Neural crest cell (in vitro differentiated cells): ENCODE measurements at places on chromosomes 6 and 20. TPM values are rescaled to one million over a fixed set of nuclear protein-coding genes. Genes with fewer than 3 reads are reported as not detected.
A peak's percentile ranks its signal among the peaks of the same experiment; 100 is the strongest.

The C6orf58 gene
- 0.82 TPM in 1 of 2 replicates, not detected in the other for total RNA-seq

The BPIFA1 gene
- not detected in 2 replicates for total RNA-seq

The LINC00237 gene
- total RNA-seq: not detected in 2 replicates

The VSTM2L gene
- total RNA-seq: 7.3 and 9.3 TPM in 2 replicates

The GNMT gene
- total RNA-seq: 1.5 and 1.8 TPM in 2 replicates

The ETV7 gene
- not detected in 2 replicates for total RNA-seq

GRCh38 chr20:45016089-45016671 lies 49.9 kb downstream of the STK4 start:
- peaks cover 7% of the 10 kb centered on the region for H3K4me1 ChIP-seq
- DNase-seq: no peak
- H3K27me3 ChIP-seq: no peaks in the 10 kb centered on the region

DNA sequence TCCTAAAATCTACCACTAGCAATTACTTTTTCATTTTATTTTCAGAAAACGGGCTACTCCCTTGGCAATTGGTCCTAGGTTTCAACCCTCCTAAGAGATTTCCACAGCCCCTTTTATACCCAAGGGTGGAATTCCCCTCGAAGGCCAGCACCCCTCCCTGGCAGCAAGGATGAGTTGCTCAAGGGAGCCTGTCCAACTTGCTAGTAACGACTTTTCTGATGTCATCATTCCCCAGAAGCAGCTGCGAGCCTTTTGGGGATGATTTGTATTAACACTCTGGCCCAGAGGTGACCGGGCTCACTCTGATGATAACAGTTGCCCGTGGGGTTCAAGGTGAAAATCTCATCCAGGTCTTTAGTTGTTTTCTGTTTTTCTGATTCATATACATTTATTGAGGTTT lies 30.7 kb upstream of the NAA20 start:
- H3K4me3 ChIP-seq: no peak overlapping the region
- H3K27ac ChIP-seq: no peak overlapping the region
- no peaks in the 10 kb centered on the region for H3K27me3 ChIP-seq
- no peak for DNase-seq
- H3K4me1 ChIP-seq: peaks cover 20% of the 10 kb centered on the region

GRCh38 chr6:6724539-6725467 lies 136.3 kb downstream of the LY86 start:
- peak overlapping the region; percentile 24 for H3K4me3 ChIP-seq
- peak; percentile 70 for DNase-seq
- no peaks in the 10 kb centered on the region for H3K36me3 ChIP-seq
- H3K4me1 ChIP-seq: peaks cover 32% of the 10 kb centered on the region
- H3K27me3 ChIP-seq: peaks cover 2% of the 10 kb centered on the region

- H3K36me3 ChIP-seq: no peaks in the 10 kb centered on the region
- no peaks in the 10 kb centered on the region for H3K27me3 ChIP-seq
- no peak for DNase-seq
- no peak overlapping the region for H3K27ac ChIP-seq
Observed at GRCh38 chr6:71033171-71033570, 76.3 kb upstream of the B3GAT2 start.

DNA sequence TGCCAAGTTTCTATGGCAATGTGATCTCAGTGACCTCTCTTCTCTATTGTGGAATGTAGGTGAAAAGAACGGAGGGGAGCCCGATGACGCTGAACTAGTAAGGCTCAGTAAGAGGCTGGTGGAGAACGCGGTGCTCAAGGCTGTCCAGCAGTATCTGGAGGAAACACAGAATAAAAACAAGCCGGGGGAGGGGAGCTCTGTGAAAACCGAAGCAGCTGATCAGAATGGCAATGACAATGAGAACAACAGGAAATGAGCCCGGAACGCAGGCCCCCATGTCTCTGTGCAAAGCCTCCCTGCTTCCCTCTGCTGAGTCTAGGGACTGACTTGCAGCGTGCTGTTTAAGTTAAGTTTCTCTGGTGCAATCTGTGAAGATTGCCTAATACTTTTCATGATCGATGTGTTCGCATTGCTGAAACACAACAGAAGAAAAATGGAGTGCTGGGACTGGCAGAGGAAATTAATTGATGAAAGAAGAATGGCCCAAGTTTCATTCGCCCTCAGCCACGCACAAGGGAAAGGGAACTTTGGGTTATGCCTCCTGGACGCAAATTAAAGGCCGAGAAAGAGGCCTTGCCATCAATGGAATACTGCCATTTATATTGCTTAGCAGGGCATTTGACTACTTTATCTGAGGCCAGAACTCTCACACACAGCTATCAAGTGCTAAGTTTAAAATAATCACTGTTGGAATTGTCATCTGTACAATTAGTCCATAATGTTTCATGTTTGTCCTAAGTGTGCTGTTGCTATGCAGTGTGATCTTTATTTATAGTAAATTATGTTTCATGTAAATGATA lies 146.4 kb downstream of the AKAP7 start:
- peak overlapping the region; percentile 95 for H3K27ac ChIP-seq
- no peaks in the 10 kb centered on the region for H3K27me3 ChIP-seq

DNA sequence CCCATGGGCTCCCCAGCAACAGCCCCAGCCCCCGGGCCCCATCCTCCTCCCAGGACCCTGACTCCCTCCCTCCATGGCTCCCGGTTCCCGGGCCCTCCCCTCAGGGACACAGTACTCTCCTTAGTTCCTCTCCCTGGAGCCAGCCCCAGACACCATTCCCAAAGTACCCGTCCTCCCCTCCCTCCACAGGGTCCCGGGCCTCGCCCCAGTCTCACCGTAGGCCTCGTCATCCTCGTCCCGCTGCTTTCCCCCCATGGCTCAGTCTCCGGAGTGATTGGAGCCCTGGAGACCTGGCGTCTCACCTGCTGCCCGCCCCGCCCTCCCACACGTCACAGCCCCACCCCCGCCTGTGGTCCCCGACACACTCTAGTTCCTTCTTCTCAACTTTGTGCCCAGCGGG lies at the start of gene SLC44A4:
SLC44A4 (minus strand) TSS at position 272 of the 400 bp plus-strand sequence; CDS start at position 255, 17 bp downstream.
- peaks cover 8% of the 10 kb centered on the region for H3K36me3 ChIP-seq
- no peak for DNase-seq
- no peaks in the 10 kb centered on the region for H3K4me1 ChIP-seq
- H3K4me3 ChIP-seq: peak within 1 kb of the TSS; percentile 41
- peak within 1 kb of the TSS; percentile 27 for H3K27ac ChIP-seq

GRCh38 chr6:169083508-169083874 lies 170.2 kb downstream of the THBS2 start:
- no peak for DNase-seq
- H3K4me1 ChIP-seq: no peaks in the 10 kb centered on the region
- H3K27me3 ChIP-seq: no peaks in the 10 kb centered on the region

GRCh38 chr20:57555457-57556184 lies 5.3 kb upstream of the PCK1 start:
- peaks cover 35% of the 10 kb centered on the region for H3K27me3 ChIP-seq
- no peak for DNase-seq
- no peak overlapping the region for H3K4me3 ChIP-seq
- H3K36me3 ChIP-seq: no peaks in the 10 kb centered on the region

- no peaks in the 10 kb centered on the region for H3K27me3 ChIP-seq
- DNase-seq: no peak
- H3K4me3 ChIP-seq: no peak overlapping the region
- no peaks in the 10 kb centered on the region for H3K36me3 ChIP-seq
- H3K4me1 ChIP-seq: peaks cover 48% of the 10 kb centered on the region
- H3K27ac ChIP-seq: no peak overlapping the region
Observed at GRCh38 chr6:156984178-156984738, 207.1 kb downstream of the ARID1B start.

DNA sequence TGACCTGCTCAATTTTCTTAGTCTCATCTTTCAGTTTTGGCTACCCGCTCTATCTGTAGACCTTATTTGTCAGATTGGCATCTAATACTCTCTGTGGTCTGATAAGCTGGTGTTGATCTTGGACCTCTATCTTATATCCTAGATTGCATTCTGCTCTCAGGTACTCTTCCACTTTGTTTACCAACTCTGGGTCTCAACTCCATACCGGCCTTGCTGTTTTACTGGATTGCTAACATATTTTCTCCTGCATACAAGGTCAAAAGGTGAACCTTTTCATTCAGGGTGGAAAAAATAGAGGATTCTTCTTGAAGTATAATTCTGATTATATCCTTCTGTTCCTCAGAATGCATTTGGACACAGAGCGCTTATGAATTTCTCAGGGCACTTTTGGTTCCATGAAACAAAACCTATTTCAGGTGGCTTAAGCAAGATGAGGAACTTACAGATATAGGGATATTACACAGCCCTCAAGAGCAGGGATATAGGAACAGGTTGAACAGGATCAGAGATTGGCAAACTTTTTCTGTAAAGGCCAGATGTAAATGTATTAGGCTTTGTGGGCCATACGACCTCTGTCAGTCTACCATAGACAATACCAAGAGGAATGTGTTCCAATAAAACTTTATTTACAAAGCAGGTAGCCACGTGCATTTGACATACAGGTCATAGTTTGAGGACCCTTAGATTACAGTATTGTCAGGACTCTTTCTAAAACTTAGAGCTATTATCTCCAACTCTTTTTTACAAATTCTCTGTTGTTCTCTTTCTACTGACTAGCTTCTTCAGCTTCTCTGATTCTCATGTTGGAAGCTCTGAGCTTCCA lies 2.5 kb upstream of the SH3BGRL2 start:
- peaks cover 18% of the 10 kb centered on the region for H3K27me3 ChIP-seq
- H3K4me1 ChIP-seq: peaks cover 13% of the 10 kb centered on the region
- no peak overlapping the region for H3K4me3 ChIP-seq
- DNase-seq: no peak

DNA sequence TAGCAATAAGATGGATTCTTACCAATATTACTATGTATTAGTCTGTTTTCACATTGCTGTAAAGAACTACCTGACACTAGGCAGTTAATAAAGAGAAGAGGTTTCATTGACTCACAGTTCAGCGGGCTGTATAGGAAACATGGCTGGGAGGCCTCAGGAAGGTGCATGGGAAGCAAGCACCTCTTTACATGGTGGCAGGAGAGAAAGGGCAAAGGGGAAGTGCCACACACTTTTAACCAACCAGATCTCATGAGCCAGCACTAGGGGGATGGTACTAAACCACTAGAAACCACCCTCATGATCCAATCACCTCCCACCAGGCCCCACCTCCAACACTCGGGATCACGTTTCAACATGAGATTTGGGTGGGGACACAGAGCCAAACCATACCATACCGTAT lies 40.7 kb upstream of the CCDC167 start:
- H3K27me3 ChIP-seq: peaks cover 45% of the 10 kb centered on the region
- no peaks in the 10 kb centered on the region for H3K36me3 ChIP-seq
- H3K4me1 ChIP-seq: peaks cover 6% of the 10 kb centered on the region
- DNase-seq: no peak
- no peak overlapping the region for H3K4me3 ChIP-seq

DNA sequence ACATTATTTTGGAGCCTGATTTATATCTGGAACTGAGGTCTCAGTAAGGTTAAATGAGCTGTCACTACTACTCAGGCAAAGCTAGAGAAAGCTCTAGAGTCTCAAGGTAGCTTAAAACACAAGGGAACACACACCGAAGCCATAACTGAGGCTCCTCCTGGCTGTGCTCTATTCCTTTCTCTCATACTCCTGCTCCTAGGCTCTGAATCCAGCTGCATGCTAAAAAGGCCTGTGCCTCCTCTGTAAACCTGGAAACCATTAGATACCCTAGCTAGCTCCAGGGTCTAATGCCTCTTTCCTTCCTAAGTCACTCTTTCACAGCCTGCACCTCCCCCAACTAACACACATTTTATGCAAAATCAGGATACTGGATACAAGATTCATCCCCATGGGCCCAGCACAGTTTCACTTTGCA lies 17.1 kb downstream of the RIPOR2 start:
- peaks cover 3% of the 10 kb centered on the region for H3K27me3 ChIP-seq
- H3K4me1 ChIP-seq: peaks cover 22% of the 10 kb centered on the region
- H3K36me3 ChIP-seq: no peaks in the 10 kb centered on the region
- no peak for DNase-seq
- peak overlapping the region; percentile 31 for H3K27ac ChIP-seq
- no peak overlapping the region for H3K4me3 ChIP-seq

DNA sequence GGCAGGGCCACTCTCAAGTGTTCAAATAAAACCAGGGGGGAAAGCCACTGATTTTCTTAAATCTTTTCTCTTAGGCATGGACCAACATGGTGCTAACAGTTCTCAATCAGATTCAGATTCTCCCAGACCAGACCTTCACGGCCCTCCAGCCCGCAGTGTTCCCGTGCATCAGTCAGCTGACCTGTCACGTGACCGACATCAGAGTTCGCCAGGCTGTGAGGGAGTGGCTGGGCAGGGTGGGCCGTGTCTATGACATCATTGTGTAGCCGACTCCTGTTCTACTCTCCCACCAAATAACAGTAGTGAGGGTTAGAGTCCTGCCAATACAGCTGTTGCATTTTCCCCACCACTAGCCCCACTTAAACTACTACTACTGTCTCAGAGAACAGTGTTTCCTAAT lies 41.5 kb upstream of the SMIM28 start:
- no peak overlapping the region for H3K4me3 ChIP-seq
- H3K27ac ChIP-seq: no peak overlapping the region
- no peaks in the 10 kb centered on the region for H3K27me3 ChIP-seq

GRCh38 chr6:96542702-96543101 lies 20.2 kb upstream of the FHL5 start:
- no peaks in the 10 kb centered on the region for H3K27me3 ChIP-seq
- peaks cover 4% of the 10 kb centered on the region for H3K4me1 ChIP-seq
- peaks cover 26% of the 10 kb centered on the region for H3K36me3 ChIP-seq
- no peak overlapping the region for H3K27ac ChIP-seq

DNA sequence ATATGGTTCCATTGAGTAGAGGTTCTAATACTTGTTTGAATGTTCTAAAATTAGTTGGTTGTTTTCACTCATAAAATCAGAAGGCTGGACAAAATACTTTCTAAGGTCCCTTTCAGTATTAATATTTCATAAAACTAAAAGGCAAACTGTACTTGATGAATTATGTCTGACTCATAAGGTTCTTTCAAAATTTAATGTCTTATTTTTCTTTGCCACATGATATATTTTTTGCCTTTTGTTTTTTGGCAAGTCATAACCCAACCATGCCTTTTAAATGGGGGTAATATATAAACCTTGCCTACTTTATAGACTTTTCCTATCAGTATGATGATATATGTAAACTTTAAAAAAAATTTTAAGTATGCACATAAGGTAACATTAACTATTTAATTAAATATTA lies 244.7 kb downstream of the PTPRK start:
- no peaks in the 10 kb centered on the region for H3K36me3 ChIP-seq
- H3K27ac ChIP-seq: no peak overlapping the region
- no peak overlapping the region for H3K4me3 ChIP-seq

DNA sequence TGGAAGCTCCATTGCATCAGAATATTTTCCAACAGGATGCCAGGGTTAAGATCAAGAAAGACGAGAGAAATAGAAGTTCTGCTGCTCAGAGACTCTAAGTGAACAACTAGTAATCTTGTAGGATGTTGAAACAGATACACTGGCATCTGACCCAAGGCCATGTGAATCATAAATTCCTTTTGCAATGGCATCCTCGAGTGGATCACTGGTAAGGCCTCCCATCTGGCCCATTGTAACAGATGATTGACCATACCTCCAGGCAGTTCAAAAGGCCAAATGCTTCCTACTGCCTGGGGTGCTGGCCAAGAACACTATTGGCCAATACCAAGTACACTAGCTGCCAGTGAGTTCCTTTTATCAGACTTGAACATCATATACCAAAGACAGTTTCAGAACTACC lies 9.9 kb upstream of the SLC17A3 start:
- H3K4me3 ChIP-seq: no peak overlapping the region
- no peaks in the 10 kb centered on the region for H3K4me1 ChIP-seq
- DNase-seq: no peak
- H3K27me3 ChIP-seq: peaks cover 7% of the 10 kb centered on the region
- H3K27ac ChIP-seq: no peak overlapping the region

- DNase-seq: no peak
- H3K27ac ChIP-seq: no peak overlapping the region
- no peaks in the 10 kb centered on the region for H3K27me3 ChIP-seq
- no peak overlapping the region for H3K4me3 ChIP-seq
- H3K36me3 ChIP-seq: peaks cover 8% of the 10 kb centered on the region
Observed at GRCh38 chr20:63941282-63942081, 14.7 kb downstream of the UCKL1 start.
